Effector memory CD8-positive, alpha-beta T cell (primary cell): ENCODE measurements at places on chromosomes 7 and 10.

DNA sequence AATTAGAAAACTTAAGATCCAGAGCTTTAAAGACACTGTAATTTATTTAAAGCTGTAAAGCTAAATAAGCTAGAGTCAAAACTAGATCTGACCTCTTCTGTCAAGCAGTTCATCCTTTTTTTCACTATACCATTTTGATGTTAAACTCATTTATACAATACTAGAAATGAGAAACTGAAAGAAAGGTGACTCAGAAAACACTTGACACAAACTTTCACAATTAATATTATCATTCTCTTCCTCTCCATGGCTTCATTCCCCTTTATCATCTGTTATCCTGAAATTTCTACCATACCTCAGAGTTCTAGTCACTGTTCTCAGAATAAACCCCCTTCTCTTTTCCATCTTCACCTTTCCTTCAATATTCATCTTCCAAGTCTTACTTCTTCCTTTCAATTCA, 1.3 kb downstream of the FIGNL1 start:
- H3K4me1 ChIP-seq, result peaks cover 19% of the 10 kb centered on the region
- no peak overlapping the region for H3K27ac ChIP-seq
- DNase-seq, result no peak
- H3K27me3 ChIP-seq, result peaks cover 7% of the 10 kb centered on the region
- no peak overlapping the region for H3K4me3 ChIP-seq

DNA sequence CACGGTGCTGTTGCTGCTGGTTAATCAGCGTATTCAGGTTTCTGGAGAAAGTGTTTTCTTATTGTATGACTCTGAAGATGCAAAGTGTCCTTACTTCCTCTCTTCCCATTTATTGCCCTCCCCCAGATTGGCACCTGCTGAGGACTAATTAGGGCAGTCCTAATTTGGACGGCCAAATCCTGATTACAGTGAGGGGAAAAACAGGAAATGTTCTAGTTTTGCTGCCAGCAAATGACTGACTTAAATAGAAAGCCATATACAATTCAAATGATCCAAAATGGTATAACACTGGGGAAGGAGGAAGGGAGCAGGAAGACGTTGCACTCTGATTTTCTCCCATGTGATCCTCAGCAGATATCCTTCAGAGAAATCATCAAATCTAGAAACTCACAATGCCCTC, 222.4 kb upstream of the LRGUK start:
- no peak overlapping the region for H3K27ac ChIP-seq
- H3K4me1 ChIP-seq, result no peaks in the 10 kb centered on the region
- no peak for DNase-seq
- H3K4me3 ChIP-seq, result no peak overlapping the region
- H3K27me3 ChIP-seq, result no peaks in the 10 kb centered on the region

- no peak overlapping the region for H3K4me3 ChIP-seq
- no peaks in the 10 kb centered on the region for H3K36me3 ChIP-seq
- no peaks in the 10 kb centered on the region for H3K27me3 ChIP-seq
- no peaks in the 10 kb centered on the region for H3K4me1 ChIP-seq
- H3K27ac ChIP-seq, result no peak overlapping the region
Measured at GRCh38 chr10:10110844-10111490, 906.7 kb upstream of the CELF2 start.

DNA sequence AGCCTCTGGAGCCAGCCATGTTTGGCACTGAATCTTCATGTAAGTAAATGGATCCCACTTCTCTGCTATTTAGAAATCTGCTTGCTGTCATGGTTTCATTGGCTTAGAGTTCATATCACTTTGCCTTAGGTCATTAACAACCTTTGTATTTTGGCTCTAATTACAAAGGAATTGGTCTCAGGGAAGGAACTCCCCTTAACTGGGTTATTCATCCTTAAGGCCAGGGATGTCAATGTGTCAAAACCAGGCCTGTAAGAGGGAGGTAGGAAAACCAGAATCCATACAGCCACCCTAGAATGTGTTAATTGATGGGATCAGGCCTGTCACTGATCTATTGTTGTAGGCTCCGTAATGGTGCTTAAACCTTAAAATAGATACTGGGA, 67.3 kb downstream of the ST7 start:
- DNase-seq, result no peak
- no peak overlapping the region for H3K4me3 ChIP-seq
- peaks cover 18% of the 10 kb centered on the region for H3K4me1 ChIP-seq
- H3K36me3 ChIP-seq, result no peaks in the 10 kb centered on the region
- H3K27me3 ChIP-seq, result no peaks in the 10 kb centered on the region

GRCh38 chr7:157228864-157229422, 90.2 kb downstream of the UBE3C start:
- H3K4me1 ChIP-seq, result no peaks in the 10 kb centered on the region
- peaks cover 34% of the 10 kb centered on the region for H3K36me3 ChIP-seq
- H3K27me3 ChIP-seq, result no peaks in the 10 kb centered on the region
- peak overlapping the region; percentile 69 for H3K27ac ChIP-seq
- H3K4me3 ChIP-seq, result no peak overlapping the region

GRCh38 chr10:6583447-6583846, 3.4 kb upstream of the PRKCQ start:
- DNase-seq, result no peak
- H3K27me3 ChIP-seq, result no peaks in the 10 kb centered on the region
- H3K27ac ChIP-seq, result peak overlapping the region; percentile 97
- peak overlapping the region; percentile 98 for H3K4me3 ChIP-seq
- H3K36me3 ChIP-seq, result peaks cover 54% of the 10 kb centered on the region
- H3K4me1 ChIP-seq, result peaks cover 59% of the 10 kb centered on the region

DNA sequence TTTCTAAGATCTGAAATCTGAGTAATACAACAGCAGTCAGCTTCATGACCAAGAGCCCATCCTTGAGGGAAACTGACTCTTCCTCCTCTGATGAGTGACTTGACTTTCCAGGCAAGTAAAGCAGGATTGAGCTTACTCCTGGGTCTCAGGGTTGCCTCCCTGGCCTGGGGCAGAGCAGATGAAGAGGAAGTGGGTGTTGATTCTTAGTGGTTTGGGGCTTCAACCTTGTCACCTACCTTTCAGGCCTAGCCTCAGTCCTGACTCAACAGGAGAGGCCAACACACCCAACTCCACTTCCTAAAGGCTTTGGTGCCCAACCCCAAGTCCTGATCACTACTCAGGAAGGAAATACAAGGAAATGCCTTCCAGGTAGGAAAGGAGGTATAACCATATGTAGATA, 54.1 kb downstream of the KCNMA1 start:
- H3K27ac ChIP-seq, result no peak overlapping the region
- H3K36me3 ChIP-seq, result no peaks in the 10 kb centered on the region
- no peak for DNase-seq
- H3K4me3 ChIP-seq, result no peak overlapping the region
- peaks cover 3% of the 10 kb centered on the region for H3K4me1 ChIP-seq
- H3K27me3 ChIP-seq, result peaks cover 8% of the 10 kb centered on the region

DNA sequence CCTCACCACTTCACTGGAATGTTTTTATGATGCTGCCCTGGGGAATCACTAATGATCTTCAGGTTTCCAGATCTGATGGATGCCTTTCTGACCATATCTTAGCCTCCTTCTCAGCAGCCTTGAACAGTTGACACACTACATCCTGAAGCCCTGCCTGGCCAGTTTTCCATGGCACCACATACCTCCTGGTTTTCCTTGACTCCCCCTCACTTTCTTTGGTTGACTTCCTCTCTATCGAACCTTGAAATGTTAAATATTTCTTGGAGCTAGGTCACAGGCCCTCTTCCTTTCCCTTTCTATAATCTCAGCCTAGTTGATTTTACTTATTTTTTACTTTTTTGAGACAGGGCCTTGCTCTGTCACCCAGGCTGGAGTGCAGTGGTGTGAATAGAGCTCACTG, 108.8 kb upstream of the CDK1 start:
- H3K36me3 ChIP-seq, result no peaks in the 10 kb centered on the region
- H3K4me3 ChIP-seq, result no peak overlapping the region
- H3K4me1 ChIP-seq, result peaks cover 10% of the 10 kb centered on the region
- no peaks in the 10 kb centered on the region for H3K27me3 ChIP-seq
- DNase-seq, result no peak

DNA sequence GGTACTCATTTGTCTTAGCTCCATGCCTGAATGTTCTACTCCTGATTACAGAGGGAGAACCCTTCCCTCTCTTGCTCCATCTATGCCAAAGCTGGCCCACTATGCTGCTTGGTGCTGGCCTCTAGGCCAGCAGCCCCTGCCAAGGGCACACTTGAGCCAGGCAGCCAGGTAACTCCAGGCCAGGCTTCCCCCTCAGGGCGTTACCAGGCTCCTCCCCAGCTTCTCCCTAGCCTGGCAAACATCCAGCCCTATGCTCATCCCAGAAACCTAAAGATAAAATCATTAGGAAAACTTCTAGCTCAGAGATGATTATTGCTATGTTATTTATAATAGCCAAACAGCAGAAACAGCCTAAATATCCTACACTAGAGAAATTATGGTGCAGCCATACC, 103.7 kb downstream of the KCNMA1 start:
- H3K27me3 ChIP-seq, result peaks cover 28% of the 10 kb centered on the region
- H3K4me3 ChIP-seq, result no peak overlapping the region
- H3K27ac ChIP-seq, result no peak overlapping the region

GRCh38 chr10:68406111-68406814, 814 bp downstream of the RUFY2 start:
- DNase-seq, result no peak
- H3K27ac ChIP-seq, result peak overlapping the region; percentile 92
- no peaks in the 10 kb centered on the region for H3K27me3 ChIP-seq
- peaks cover 11% of the 10 kb centered on the region for H3K36me3 ChIP-seq
- H3K4me3 ChIP-seq, result peak overlapping the region; percentile 87

- H3K27ac ChIP-seq, result no peak overlapping the region
- DNase-seq, result no peak
- H3K36me3 ChIP-seq, result peaks cover 57% of the 10 kb centered on the region
- no peaks in the 10 kb centered on the region for H3K27me3 ChIP-seq
- no peak overlapping the region for H3K4me3 ChIP-seq
Measured at GRCh38 chr7:17331891-17332501, 33.5 kb downstream of the AHR start.

DNA sequence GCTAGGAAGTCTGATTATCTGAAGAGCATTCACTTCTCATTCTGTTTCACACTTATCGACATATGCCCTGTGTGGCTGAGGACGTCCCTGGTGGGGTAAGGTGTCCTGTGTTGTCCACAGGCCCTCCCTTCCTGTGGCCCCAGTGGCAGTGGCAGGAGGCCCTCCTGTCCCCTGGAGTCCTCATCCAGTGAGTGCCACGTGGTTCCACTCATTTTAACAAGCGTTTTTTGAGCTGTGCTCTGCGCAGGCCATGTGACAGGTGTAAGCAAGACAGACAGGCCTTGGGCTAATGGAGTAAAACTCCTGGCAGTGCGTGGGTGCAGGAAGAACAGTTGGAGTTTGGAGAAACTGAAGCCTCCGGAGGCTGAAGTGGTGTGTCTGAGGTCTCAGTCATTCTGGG, 39.3 kb upstream of the PPIF start:
- peaks cover 15% of the 10 kb centered on the region for H3K36me3 ChIP-seq
- no peak for DNase-seq
- H3K4me1 ChIP-seq, result peaks cover 4% of the 10 kb centered on the region
- peak overlapping the region; percentile 80 for H3K27ac ChIP-seq

DNA sequence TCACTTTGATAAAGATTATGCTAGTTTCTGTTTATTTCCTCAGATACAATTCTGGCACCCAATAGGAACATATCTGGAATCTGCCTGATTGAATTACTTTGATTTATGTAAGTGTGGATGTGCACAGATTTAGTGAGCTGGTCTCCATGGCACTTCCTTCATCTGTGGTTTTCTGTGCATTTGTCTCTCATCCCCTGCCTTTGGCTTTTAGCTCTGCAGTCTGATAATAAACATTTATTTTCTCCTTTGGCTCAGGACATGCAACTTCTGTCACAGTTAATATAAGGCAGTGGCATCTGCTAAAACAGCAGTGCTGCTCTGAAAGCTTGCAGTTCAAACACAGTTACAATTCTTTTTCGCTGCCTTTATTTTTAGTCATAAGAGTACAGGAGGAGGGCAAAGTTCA, 273.7 kb upstream of the CHRM2 start:
- no peak for DNase-seq
- H3K27me3 ChIP-seq, result no peaks in the 10 kb centered on the region
- no peak overlapping the region for H3K4me3 ChIP-seq

DNA sequence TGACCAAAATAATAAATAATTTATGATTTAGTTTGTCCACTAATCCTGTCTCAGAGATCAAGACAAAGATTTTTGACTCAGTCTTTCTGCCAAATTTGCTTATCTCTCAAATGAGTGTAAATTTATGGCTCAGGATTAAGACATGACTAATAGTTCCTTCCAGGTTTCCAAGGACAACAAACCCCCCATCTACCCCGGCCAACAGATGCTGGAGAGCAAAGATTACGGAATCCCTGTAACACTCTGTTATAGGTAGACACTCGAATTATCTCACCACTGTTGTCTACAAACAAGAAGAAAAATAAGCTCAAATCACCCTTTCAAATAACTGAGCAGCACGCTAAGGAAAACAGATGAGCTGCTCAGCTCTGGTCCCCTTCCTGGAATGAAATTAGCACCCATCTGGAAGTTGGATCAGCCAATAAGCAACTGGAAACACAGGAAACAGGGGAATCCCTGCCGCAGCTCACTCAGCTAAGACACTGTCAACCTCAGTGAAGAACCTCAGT, 56.8 kb upstream of the SVIL start:
- DNase-seq, result no peak
- H3K4me1 ChIP-seq, result peaks cover 37% of the 10 kb centered on the region
- H3K27me3 ChIP-seq, result no peaks in the 10 kb centered on the region
- peaks cover 4% of the 10 kb centered on the region for H3K36me3 ChIP-seq
- H3K27ac ChIP-seq, result no peak overlapping the region
- H3K4me3 ChIP-seq, result no peak overlapping the region

GRCh38 chr10:52198540-52198939, 115.5 kb upstream of the DKK1 start:
- no peak overlapping the region for H3K4me3 ChIP-seq
- no peaks in the 10 kb centered on the region for H3K36me3 ChIP-seq
- H3K4me1 ChIP-seq, result no peaks in the 10 kb centered on the region
- H3K27me3 ChIP-seq, result no peaks in the 10 kb centered on the region
- no peak overlapping the region for H3K27ac ChIP-seq

DNA sequence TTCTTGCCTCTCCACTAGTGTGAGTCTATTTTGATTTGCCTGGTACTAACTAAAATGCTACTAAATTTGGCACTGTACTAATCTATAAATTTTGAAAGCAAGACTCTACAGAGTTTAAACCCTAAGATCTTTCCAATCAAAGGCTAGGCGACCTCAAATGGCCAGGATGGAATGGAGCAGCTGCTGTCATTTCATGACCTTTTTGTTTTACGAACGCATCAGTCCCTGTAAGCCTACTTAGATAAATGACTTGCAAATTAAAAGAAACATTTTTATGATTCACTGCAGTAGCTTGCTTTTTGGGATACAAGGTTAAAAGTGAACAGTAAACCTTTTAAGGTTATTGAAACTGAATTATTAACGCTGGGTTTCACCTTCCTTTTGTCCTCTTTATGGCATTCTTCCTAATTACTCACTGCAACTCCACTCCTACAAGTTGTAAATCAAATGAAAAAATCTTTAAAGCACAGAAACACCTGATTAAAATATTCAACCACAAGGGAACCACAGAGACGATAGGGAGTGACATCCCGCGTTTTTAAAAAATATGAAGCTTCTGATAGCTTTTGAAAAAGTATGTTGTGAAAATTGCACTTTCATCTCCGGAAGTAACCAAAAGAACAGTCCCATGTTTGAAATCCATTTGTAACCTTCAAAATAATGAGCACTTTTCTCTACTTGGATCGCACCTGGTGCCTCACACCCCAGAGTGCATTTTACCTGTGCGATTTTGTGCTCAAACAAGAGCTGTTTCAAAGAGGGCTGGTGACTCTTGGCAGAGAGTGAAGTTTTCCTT, 595.1 kb downstream of the PARD3 start:
- no peaks in the 10 kb centered on the region for H3K27me3 ChIP-seq
- H3K36me3 ChIP-seq, result no peaks in the 10 kb centered on the region
- DNase-seq, result no peak
- no peaks in the 10 kb centered on the region for H3K4me1 ChIP-seq
- no peak overlapping the region for H3K4me3 ChIP-seq

- no peak for DNase-seq
- peak overlapping the region; percentile 100 for H3K4me3 ChIP-seq
- peaks cover 100% of the 10 kb centered on the region for H3K36me3 ChIP-seq
- peak overlapping the region; percentile 97 for H3K27ac ChIP-seq
- H3K27me3 ChIP-seq, result no peaks in the 10 kb centered on the region
Measured at GRCh38 chr7:26192485-26193087, 8.0 kb downstream of the HNRNPA2B1 start.
